MG63 (cell line): ENCODE measurements at places on chromosomes 11 and 22.

DNA sequence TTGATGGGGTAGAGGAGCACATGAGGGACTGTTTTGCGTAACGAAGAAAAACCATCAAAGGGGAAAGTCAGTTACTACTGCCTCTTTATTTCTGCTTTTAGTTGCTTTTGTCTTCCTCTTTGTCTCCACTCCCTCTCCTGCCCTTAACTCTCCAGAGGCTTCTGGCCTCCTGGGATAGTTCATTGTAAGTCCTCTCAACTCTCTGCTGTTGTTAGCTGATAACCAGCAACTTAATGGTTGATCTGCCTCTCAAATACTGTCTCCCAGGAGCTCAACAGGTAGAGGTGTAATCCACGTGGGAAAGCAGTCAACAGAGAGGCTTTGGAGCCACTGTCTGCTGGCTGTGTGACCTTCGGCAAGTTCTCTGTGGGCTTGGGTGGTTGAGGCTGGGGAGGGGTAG lies 47.3 kb downstream of the CCDC81 start:
- no peak for DNase-seq

DNA sequence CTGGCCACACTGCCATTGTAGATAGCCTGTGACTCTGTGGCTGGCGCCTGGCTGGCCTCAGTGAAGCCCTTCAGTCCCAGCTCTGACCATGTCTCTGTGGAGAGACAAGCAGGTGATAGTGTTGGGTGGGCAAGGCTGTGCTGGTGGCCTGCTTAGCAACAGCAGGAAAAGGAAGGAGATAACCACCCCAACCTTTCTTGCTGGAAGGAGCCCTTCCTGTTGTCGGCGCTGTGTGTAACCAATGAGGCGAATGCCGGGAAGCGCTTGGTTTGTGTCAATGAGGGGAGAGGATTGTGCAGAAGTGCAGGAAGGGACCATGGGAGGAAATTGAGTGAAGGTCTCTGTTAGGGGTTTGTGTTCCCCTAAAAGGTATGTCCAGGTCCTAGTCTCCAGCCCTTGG lies 27.3 kb downstream of the PARVB start:
- DNase-seq, result no peak

- no peak for DNase-seq
These were observed 76.3 kb upstream of the TP53AIP1 start for GRCh38 chr11:129018991-129019390.

DNA sequence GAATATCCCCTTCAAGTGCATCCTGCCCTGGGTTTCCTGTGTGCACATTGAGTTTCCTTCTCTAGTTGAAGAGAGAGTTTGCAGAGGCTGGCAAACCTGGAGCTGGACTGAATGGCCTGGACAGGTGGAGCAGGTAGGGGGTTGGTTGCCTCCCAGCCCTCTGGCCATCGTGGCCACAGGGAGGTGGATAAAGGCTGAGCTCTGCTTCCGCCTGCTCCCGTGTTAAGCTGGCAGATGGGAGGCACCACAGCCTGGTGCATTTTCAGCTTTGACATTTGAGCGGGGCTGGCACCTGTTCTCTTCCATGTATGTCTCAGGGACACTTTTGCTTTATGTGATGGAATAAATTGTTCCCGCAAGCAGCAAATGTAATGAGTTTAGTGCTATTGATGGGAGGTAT lies 11.1 kb downstream of the MICAL2 start:
- no peak for DNase-seq

- no peak for DNase-seq
These were observed 120.3 kb downstream of the KCNQ1OT1 start for GRCh38 chr11:2579315-2580060.

DNA sequence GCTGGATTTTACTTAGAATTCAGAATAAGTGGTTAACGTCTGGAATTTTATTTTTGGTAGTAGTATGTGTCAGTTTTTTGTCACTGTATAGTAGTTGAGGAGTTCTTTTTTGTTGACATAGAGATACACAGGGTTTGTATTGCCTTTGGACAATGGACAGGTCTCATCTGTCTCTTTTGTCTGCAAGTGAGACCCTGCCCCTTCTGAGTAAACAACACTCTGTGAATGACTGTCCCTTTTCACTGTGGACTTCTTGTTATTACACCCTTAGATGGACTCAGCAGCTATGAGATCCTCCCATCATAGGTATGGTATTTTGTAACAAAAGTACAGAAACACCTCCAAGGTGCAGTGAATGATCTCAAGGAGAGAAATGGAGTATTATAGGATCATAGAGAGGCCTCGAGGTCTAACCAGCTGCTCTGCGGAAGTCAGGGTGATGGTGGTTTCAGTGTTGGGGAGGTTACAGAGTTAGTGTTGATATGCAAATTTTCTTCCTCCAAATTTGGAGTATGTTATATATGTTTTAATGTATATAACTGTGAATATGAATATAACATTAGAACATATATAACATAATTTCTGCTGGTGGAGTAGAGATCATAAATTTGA lies 7.8 kb downstream of the PPP6R3 start:
- no peak for DNase-seq

- DNase-seq, result no peak
These were observed 71.3 kb downstream of the BBOX1 start for GRCh38 chr11:27111896-27112295.

- DNase-seq, result no peak
These were observed 252.8 kb downstream of the JRKL start for GRCh38 chr11:96642583-96642982.

DNA sequence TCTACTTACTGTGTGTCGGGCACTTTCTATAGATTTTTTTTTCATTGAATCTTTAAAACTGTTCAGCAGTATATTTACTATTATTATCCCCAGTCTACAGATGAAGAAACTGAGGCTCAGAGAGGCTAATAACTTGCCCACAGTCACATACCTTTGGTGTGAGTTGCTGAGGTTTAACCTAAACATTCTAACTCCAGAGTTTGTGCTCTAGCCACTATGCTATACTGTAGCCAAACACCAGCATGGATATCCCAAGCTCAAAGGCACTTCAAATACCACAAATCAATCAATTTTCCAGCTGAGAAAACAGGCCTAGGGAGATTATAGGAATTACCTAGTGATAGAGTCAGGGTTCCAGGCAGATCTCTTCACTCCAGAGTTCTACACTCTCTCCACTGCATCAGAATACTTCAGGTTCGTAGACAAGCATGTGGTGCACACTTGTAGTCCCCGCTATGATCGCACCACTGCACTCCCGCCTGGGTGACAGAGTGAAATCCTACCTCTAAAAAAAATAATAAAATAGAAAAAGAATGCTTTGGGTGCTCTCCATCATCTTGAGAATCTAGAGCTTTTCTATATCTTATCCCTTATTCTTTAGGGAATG lies 20.4 kb upstream of the UPB1 start:
- DNase-seq, result no peak

DNA sequence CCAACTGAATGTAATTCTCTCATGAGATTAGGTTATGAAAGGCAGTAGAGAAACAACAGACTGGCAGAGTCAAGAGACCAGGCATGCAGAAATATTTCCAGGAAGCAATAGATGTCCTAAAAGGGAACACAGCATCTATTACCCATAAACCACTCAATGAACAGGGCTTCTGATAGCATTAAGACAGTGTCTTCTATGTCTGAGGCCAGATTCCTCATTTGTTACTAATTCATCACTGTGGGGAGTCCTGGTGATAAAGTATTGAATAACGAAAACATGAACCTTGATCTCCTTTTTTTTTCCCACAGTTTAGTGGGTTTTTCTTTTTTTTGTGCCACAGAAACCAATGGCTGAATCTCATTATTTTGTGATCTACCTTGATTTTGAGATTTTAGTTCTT lies 339.0 kb downstream of the METTL15 start:
- no peak for DNase-seq

- DNase-seq, result peak; percentile 47
These were observed 5.7 kb downstream of the IGSF22 start for GRCh38 chr11:18720091-18720807.

- DNase-seq, result no peak
These were observed 73.2 kb upstream of the NUP50 start for GRCh38 chr22:45090497-45090910.

DNA sequence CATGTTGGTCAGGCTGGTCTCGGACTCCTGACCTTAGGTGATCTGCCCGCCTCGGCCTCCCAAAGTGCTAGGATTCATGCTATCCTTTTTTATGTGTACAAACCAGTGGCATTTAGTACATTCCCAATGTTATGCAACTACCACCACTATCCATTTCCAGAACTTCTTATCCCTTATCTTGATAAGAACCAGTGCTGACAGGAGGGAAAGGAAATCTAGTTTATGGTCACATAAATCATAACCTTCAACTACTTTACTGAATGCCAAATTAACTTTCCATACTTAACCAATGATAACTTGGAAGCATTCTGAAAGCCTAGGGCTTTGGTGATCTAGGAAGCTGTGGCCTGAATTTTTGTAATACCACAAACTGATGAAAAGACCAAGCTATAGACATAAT lies 170.4 kb downstream of the SWAP70 start:
- DNase-seq, result no peak

DNA sequence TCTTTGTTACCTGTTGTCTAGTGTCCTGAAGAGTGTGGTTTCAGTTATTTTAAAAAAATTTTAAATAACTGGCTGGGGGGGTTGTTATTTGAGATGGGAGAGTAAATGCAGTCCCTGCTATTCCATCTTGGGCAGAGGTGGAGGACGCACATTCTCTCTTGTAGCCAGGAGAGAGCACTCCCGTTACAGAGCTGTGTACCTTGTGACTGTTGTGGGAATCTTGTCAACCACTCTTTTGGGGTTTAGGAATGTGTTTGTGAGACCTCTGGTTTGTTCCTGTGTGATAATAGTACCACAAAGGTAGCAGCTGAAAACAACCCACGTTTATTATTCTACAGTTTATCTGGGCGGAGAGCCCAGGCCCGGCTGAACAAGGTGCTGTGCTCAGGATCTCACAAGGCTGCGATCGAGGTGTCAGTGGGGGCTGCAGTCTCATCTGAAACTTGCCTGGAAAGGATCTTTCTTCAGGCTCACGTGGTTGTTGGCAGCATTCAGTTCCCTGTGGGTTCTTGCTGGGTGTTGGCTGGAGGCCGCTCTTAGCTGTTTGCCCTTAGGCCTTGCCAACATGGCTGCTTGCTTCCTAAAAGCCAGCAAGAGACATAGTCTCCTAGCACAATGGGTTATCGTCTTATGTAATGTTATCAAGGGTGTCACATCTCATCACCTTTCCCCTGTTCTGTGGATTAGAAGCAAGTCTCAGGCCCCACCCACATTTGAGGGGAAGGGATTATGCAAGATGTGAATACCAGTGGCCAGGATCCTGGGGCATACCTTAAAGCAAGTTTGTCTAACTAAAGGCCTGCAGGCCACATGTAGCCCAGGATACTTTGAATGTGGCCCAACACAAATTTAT lies 20.6 kb downstream of the IGHMBP2 start:
- no peak for DNase-seq

DNA sequence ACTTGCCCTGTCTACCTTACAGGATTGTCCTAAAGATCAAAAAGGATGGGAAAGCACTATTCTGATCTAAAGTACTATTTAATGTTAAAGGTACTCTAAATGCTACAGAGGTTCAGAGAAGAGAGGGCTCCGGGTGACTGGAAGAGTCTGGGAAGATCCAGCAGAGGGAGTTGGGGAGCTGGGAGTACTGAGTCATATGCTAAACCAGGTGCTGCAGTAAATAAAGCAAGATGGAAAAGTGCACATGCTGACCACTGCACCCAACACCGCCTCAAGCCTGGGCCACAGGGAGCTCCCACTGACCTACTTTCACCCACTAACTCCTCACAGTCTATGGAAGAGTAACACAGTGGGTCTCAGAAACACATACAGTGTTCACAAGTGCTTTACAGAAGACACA lies 49.3 kb downstream of the WT1 start:
- peak; percentile 26 for DNase-seq

DNA sequence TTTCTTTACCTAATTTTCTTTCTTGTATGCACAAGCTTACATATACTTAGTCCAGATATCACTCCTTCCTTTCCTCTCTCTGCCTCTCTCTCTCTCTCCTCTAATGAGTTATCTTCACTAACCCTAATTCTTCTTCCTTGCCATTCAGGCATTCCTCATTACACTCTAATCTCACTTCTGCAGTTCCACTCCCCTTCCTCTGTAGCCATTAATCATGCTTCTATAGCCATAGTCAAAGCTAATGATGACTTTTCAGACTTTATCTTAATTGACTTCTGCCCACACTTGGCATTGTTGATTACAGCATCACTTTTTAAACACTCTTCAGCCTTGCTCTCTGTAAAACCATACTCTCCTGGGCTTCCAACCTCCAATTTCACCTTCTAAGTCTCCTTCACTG lies 35.3 kb upstream of the SC5D start:
- DNase-seq, result no peak

DNA sequence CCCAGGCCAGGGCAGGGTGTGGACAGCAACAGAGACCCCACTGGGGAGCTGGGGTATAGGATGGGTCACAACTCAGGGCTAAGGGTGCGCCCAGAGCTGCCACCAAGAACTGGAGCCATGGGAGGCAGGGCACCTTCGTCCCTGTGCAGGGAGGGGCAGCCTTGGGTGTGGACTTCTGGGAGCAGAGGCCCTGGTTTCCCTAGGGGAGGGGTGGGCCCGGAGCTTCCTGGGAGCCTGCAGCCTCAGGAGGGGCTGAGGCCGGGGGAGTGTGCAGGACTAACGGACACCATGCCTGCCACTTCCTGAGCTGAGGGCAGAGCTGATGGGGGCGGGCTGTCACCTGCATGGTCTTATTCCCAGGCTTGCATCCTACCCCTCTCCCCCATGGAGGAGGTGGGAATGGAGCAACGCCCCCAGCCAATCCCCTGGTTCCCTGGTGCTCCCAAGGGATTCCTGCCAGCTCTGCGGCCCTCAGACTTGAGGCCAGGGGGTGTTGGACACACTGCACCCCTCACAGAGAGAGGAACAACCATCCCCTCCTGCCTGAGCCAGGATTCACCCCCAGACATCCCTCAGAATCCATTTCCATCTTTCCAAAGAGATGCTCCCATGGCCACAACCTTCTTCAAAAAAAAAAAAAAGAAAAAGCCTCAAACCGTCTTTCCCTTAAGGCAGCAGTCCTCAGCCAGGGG lies 225.7 kb downstream of the CTTN start:
- DNase-seq, result no peak

DNA sequence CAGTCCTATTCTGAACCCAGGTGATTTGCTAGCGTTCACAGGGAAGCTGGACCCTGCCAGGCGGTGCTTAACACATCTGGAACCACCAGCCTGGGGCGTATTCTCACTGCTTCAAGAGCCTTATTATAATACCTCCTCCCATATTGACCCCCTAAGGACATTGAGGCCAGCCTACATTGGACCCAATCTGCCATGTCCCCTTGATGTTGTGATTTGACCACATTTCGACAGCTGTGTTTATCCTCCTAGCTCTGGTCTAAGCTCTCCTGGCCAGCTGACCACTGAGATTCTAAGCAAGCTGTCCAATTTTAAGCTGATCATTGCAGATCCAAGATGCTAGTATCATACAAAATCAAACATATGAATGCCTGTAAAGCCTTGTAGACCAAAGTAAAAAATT lies 148.1 kb upstream of the BLID start:
- DNase-seq, result no peak

GRCh38 chr22:26281941-26282340 lies 112.7 kb downstream of the SEZ6L start:
- DNase-seq, result no peak
